ENCODE measurements at places on chromosomes 7 and 10. TPM values are rescaled to one million over a fixed set of nuclear protein-coding genes. Genes with fewer than 3 reads are reported as not detected.

HSPA14 gene
- total RNA-seq: 28.2 TPM

CCDC172 gene
- total RNA-seq: not detected

NOM1 gene
- 17.9 TPM for total RNA-seq

SERPINE1 gene
- 0.27 TPM for total RNA-seq

SAP25 gene
- total RNA-seq: 0.21 TPM

UNC5B gene
- total RNA-seq: 0.90 TPM

CALML5 gene
- not detected for total RNA-seq

DNA sequence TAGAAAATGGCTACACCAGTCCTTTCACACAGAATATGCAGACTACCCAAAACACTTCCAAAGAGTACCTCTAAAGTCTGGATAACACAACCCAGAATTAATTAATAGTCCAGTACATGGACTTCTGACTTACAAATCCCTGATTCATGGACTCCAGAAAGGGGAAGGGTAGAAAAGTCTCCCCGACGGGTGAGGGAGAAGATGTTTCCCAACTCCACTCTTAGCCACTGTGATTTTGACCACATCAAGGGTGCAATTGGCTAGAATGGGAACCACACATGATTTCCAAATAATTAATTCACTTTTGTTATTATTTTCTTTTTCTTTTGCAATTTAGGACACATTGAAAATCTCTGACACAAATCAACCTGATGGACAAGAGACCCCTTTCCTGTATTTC lies 1.4 kb downstream of the TMEM130 start:
- no peak for DNase-seq

DNA sequence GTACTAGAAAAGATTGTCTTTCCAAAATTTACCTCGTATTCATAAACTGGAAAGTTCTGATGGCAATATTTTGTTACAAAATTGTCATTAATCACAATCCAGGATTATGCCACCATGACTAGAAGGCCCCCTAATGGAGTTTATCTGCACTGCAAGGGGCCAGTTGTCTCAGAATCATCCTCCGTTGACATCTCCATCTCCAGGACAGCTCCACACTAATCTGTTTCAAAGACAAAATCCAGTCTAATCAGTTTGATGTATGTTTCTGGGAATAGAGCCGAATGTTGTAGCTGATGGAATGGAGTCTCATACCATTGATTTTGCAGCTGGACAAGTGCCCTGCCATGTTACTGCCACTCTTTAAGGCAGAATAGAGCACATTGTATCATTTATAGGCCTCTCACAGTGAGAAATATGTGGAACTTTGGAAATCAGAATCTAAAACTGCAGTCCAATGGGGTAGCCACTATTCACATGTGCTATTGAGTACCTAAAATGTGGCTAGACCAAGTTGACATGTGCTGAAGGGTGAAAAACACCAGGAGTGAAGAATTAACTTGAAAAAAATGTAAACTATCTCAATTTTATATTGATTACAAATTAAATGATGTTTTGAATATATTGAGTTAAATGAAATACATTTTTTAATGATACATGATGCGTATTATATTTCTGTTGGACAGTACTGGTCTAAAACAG lies 38.3 kb upstream of the TOMM7 start:
- peak; percentile 90 for DNase-seq

DNA sequence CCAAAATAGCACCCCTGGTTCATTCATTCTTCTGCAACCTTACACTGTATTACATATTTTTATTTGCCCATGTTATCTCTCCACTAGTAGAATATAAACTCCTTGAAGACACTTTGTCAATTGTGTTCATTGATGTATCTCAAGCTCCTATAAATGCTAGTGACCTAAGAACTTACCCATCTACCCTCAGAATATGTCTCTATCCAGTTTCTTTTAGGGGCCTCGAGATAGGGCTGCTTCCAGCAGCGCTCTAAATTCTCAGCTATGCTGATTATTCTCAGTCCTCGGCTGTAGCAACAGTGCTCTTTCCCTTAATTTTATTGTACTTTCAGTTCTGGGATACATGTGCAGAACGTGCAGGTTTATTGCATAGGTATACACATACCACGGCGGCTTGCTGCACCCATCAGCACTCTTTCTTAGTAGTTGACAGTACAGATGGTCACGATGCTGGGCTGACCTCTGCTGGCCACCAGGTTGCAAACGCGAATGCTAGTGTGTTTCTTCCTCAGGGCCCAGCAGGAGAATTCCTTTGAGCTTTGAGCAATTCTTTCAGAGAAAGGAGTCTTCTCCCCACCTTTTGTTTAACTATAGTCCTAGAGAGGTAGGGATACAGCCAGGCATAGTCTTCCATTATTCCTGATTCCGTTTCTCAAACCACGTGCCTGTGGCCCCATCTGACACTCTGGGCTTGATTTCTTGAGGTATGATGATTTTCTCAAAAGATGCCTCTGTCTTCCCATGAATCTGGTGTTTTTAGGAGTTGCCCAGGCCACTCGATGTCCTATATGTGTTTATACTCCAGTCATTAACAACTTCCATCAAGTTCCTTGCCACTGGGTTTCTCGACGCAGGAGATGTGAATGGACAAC lies 49.1 kb upstream of the CDC14C start:
- peak; percentile 82 for DNase-seq

GRCh38 chr10:71271662-71272055 lies 47.4 kb upstream of the SLC29A3 start:
- no peak for DNase-seq

DNA sequence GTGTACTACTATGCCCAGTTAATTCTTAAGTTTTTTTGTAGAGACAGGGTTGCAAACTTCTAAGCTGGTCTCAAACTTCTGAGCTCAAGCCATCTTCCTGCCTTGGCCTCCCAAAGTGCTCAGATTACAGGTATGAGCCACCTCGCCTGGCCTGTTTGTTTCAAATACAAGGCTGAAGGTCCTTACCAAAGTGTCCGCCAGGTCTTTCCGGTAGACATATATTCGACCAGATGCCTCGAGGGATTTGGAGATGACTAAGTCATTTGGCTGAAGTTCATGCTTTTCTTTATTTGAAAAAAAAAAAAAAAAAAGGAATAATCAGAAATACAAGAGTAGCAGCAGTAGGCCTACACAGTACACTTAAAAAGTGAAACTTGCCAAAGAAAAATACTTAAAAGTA lies 204.5 kb upstream of the CDCA7L start:
- DNase-seq: no peak

DNA sequence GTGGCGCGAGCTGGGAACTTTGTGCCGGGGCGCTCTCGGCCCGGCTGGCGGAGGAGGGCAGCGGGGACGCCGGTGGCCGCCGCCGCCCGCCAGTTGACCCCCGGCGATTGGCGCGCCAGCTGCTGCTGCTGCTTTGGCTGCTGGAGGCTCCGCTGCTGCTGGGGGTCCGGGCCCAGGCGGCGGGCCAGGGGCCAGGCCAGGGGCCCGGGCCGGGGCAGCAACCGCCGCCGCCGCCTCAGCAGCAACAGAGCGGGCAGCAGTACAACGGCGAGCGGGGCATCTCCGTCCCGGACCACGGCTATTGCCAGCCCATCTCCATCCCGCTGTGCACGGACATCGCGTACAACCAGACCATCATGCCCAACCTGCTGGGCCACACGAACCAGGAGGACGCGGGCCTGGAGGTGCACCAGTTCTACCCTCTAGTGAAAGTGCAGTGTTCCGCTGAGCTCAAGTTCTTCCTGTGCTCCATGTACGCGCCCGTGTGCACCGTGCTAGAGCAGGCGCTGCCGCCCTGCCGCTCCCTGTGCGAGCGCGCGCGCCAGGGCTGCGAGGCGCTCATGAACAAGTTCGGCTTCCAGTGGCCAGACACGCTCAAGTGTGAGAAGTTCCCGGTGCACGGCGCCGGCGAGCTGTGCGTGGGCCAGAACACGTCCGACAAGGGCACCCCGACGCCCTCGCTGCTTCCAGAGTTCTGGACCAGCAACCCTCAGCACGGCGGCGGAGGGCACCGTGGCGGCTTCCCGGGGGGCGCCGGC lies 870 bp downstream of the FZD1 start:
- no peak for DNase-seq

DNA sequence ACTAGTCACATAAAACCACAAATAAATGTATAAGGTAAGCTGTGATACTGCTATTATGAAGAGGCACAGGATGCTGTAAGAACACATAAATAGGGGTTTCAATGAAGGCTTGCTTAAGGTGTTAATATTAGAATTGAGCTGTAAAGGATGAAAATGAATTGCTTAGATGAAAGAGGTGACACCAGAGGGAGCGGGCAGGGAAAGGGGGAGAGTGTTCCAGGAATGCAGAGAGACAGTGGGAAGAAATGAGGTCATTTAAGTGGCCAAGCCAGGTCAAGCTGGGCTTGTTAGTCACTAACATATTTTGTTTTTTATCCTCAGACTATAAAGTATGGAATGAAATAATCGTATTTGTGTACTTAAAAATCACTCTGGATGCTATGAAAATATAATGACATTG lies 193.5 kb downstream of the NRG3 start:
- no peak for DNase-seq

DNA sequence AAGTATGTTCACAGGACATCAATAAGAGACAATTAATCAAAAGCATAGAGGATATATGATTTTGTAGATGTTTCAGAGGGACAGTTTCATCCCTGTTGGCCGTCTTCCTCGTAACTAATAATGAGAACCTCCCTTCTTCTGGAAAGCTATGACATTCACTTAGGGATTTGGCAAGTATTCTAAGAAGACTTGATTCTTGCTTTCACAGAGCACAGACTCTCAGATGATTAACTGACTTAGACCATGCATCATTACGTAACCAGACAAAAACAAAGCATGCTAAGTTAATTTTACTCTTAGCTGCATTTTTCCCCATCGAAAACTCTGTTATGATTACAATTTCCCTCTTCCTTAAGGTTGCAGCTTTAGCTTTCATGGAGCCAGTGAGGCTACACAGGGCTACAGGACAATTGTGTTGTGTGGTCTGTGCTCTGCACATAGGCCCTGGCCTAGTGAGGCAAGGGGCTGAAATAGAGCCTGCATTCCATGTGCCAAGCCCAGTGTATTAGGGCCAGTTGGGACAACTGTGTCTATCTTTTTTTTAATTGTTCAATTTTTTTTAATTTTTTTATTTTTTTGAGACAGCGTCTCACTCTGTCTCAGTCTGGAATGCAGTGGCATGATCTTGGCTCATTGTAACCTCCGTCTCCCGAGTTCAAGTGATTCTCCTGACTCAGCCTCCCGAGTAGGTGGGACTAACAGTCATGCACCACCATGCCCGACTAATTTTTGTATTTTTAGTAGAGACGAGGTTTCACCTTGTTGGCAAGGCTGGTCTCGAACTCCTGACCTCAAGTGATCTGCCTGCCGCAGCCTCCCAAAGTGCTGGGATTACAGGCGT lies 105.3 kb downstream of the PLXDC2 start:
- no peak for DNase-seq

- peak; percentile 41 for DNase-seq
These were observed 17.9 kb downstream of the EBF3 start for GRCh38 chr10:129945941-129946760.

- no peak for DNase-seq
These were observed 136.3 kb downstream of the DOCK4 start for GRCh38 chr7:112069879-112070321.

DNA sequence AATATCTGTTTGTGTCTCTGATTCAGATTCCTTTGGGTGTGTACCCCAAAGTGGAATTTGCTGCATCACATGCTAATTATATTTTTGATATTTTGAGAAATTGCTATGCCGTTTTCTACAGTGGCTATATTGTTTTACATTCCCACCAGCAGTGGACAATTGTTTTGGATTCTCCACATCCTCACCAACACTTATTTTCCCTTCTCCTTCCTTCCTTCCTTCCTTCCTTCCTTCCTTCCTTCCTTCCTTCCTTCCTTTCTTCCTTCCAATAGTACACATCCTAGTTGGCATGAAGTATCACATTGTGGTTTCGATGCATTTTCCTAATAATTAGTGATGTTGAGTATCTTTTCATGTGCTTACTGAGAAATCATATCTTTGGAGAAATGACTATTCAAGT lies 535.5 kb downstream of the SH2D4B start:
- no peak for DNase-seq

GRCh38 chr10:69331161-69331560 lies 52.9 kb downstream of the HK1 start:
- DNase-seq: no peak

DNA sequence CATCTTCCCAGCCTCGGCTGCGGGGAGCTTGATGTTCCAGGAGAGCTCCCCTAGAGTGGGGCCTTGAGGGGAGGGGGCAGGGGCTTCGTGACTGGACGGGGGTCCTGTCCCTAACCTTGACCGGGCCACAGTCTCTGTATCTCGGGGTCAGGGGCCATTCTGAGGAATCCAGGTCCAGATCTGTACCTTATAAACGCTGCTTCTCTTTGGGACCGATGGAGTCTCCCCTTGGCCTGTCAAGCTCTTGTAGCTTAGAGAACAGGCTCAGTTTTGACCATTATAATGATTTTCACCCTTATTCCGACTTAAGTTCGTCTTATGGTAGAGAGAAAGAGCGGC lies 831 bp downstream of the ZKSCAN5 start:
- no peak for DNase-seq
